Stimulated activated memory B cell treated with anti-CD40 and anti-IgM and Interleukin-4, amounts not matched to agents 10 μg/mL and 1 μg/mL and 100 μg/mL, for 72 hours (primary cell): ENCODE measurements at places on chromosomes 2 and 18.

GRCh38 chr18:6013171-6013810, 118.0 kb upstream of the TMEM200C start:
- ATAC-seq: no peak

DNA sequence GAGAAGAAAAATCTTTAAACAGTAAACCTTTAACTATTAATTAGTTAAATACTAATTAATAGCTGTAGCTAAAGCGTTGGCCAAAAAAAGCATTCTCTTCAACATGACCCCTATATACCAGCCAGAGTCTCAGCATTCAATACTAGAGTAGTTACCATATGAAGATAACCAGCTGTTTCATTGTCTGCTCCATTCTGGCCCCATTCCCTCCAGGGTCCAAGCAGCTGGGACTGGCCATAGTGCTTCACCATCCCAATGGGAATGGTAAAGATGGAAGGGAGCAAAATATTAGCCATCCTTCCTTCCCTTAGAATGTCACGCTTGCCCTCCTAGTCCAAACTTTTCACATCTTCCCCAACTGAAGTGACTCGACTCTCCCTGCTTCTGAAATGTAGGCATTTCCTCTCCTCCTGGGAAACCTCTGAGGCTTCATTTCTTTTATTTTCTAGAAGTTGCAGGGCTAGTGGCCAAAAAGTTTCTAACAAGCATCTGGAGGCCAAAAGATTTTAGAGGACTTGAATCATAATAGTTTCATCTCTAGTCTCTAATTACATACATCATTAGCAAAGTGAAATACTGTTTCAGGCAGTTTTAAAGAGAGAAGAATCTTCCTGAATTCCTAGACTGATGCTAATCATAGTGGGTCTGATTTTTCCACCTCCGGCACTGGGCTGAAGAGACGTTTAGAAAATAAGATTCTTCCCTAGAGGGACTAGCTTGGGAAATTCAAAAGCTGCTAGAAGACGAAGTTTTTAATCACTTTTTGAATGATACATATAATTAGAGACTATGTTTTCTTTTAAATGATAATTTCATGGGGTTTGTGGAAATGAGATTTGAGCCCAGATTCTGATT, 52.7 kb downstream of the CCDC68 start:
- ATAC-seq: no peak

DNA sequence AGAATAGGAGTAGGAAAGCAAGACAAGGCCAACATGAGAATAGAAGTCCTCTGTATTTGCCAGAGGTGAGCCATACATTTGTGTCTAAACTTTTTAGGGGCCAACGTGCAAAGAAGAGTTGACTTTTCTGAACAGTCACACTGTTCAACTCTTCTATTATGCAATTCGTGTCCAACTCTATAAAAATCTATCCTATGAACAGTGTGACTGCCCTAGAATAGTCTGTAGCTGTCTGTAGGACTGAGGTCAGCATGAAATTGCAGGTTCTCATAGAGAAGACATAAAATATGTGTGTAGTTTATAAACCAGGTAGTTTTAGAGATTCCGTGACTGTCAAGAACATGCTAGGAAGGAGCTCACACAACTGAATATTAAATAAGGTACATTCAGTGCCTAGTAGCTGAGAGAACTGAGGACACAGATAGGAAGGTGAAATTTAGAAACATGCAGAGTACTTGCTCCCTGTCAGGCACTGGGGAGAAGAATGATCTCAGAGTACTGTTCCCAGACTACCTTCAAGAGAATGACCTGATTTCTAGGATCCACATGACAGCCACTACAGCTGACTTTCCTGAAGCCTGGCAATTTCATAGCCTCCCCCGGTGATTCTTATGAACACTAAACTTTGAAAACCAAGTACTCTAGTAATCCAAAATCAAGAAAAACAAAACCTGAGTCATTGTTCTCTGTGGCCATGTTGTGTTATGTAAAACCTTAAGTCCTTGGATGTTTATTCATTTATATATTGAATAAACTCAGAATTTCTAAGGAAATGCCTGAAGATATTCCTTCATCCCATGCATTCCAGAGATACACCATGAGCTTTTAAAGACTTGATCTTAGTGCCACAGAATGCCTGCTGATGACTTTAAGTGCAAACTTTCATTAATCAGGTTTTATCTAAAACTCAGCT, 201.5 kb upstream of the BOD1L2 start:
- no peak for ATAC-seq

DNA sequence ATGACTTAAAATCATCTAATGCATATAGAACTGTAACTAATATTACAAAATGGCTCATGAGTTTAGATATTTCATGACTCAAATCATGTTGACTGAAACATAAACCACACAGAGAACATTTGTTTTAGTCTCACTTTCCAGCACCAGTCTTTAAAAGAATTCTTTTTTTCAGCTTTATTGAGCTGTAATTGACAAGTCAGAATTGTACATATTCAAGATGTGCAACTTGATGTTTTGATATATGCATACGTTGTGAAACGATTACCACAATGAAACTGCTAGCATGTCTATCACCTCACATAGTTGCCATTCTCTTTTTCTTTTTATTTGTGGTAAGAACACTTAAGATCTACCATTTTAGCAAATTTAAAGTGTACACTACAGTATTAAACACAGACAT, 25.0 kb upstream of the TMEM178A start:
- ATAC-seq: no peak

DNA sequence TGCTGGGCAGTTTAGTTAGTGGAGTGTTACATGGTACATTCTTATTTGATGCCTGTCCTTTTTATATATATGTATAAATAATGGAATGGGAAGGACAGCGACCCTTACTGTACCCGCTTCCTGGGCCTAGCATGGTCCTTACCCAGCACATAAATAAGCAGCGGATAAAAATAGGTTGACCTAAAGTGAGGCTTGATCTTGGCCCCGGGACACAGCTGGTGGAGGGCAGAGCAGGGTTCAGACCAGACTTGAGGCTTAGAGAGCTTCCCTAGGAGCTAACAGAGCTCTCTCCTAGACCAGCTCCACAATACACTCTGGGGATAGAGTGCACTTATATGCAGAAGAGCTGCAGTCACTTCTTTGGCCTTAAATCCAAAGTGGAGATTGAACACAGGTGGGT, 46.9 kb upstream of the RPL31 start:
- peak; percentile 20 for ATAC-seq

- ATAC-seq: no peak
Observed at GRCh38 chr2:130186391-130186790, 4.3 kb downstream of the MZT2B start.

DNA sequence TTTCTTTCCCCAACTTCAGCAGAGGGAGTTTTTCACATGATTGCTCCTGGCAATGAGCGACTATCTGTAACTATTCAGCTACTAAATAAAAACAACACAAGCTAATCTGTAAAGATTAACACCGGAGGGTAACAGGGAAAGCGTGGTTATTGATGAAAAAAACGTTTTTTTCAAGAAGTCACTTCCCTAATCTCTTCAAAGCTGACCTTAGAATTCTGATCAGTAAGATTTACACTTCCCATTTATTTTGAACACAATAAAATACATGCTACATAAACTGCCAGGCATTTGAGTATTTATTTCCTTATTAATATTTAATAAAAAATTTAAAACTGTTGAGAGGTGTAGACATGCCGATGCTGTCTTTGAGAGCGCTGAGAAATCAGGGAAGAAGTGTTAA, 207.4 kb upstream of the HDAC4 start:
- no peak for ATAC-seq

- no peak for ATAC-seq
Observed at GRCh38 chr2:136393514-136393913, 275.6 kb upstream of the CXCR4 start.

DNA sequence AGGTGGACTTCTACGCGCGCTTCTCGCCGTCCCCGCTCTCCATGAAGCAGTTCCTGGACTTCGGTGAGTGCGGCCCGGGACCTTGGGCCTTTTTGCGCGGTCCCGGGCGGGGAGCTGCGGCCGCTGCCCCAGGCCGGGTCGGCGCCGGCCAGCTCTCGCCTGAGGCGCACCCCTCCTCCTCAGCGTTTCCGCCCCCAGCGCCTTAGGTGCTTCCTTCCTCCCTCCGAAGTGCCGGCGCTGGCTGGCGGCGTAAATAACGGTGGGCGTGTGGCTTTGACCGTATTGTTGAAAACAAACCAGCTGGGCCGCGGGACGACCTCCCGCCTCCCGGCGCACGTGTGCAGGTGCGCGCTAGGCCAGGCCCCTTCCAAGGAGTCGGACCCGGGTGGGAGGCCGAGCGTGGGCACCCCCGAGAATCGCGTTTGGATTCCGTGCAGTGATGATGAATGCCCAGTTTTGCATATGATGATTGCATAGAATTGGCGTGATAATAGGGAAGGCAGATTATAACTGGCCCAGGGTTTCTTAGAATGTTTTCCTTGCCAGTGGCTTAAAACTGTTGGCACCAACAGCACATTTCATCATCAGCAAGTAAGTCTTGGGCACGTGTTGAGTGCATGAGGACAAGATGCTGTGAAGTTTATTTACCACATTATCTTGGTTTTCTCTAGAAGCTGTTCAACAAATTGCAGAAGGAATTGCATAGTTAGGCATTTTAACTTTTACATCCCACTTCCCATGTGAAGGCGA, 569 bp downstream of the PDK1 start:
- peak; percentile 79 for ATAC-seq

- ATAC-seq: no peak
Observed at GRCh38 chr2:33126958-33127357, 180.2 kb downstream of the LTBP1 start.

DNA sequence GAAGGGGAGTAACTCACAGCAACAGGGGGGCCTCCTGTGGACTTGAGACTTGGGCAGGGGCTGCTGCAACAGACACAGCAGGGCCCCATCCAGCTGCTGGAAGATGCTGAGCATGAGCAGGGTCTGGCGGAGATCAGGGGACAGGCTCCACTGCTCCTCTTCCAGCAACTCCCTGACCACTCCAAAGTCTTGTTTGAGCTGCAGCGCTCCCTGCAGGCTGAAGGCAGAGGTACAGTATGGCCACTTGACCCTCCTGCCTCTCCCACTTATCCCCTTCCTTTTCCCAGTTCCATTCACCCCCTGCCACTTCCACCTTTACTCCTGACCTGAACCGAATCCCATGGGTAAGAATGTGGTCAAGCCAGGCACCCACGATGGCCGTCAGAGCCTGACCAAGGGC, 2.4 kb upstream of the MRPL53 start:
- no peak for ATAC-seq

- no peak for ATAC-seq
Observed at GRCh38 chr2:159941729-159942128, 120.7 kb downstream of the PLA2R1 start.

GRCh38 chr2:235762832-235763598, 269.2 kb downstream of the AGAP1 start:
- no peak for ATAC-seq

GRCh38 chr2:41068740-41069139, 616.9 kb upstream of the SLC8A1 start:
- ATAC-seq: no peak

GRCh38 chr2:126392889-126393288, 263.1 kb upstream of the GYPC start:
- ATAC-seq: no peak

- ATAC-seq: no peak
Observed at GRCh38 chr18:43714343-43715010, 437.2 kb upstream of the SYT4 start.

- ATAC-seq: no peak
Observed at GRCh38 chr18:50994031-50994430, 26.2 kb downstream of the ELAC1 start.

- no peak for ATAC-seq
Observed at GRCh38 chr2:79638410-79638809, 125.6 kb downstream of the CTNNA2 start.

DNA sequence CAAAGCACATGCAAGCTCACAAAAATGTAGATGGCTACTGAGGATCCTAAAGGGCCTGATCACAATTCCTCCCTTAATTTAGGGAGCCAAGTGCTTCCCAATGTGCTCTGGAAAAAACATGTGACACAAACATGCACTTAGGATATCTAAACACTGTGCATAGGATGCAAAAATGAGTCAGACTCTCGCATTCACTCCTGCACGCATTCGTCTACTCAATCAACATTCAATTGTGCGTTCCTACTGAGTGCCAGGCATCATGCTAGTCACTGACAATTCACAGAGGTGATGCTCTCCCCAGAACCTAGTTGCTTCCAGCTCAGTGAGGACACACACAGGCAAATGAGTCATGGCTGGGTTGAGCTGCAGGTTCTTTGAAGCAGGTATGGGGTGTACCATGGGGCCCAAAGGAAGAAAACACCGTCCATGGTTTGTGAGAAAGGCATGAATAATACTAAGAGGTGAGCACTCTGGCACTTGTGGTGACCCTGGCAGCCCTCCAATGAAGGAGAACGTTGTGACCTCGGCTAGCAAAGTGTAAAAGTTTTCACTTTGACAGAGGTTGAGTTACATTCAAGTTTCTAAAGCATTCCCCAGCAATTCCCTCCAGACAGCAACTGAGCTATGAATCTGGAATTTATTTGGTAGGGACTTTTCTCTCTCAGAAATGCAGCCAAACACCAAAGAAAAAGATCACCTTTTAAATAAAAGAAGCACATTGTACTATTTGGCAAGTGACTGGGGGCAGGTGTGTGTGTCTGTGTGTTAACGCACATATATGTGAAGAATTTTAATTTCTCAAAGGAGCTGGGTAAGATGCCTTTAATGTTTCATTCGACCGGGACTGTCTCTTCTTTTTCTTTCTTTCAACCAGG, 173.3 kb downstream of the ALPK2 start:
- ATAC-seq: no peak

DNA sequence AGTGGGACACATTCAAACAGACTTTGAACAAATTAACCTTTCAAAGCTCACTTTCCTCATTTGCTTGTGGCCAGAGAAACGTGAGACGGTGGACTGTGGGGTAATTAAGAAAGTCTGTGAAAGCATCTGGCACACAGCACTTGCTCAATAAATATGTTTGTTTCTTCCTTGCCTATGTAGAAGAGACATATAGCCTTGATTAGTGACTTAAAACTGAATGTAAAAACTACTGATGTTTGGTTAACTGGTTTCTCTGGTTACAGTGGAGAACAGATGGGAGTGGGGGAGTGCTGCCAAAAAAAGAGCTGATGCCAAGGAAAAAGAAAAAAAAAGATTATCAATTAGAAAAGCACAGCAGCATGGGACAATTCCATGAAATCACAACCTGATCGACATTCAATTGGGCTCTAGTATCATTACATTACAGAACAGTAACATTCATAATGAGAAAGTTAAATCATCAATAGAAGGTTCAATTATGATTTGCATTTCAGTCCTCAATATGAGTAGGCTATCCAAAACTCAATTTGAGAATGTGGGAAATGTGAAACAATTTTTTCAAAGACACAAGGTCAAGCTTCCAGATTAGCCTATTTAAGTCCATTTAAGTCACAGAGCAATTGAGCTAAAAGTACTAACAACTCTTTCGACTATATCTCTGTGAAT, 14.7 kb downstream of the CUL3 start:
- ATAC-seq: no peak
